ENCODE measurements at places on chromosomes 2 and 18.

DNA sequence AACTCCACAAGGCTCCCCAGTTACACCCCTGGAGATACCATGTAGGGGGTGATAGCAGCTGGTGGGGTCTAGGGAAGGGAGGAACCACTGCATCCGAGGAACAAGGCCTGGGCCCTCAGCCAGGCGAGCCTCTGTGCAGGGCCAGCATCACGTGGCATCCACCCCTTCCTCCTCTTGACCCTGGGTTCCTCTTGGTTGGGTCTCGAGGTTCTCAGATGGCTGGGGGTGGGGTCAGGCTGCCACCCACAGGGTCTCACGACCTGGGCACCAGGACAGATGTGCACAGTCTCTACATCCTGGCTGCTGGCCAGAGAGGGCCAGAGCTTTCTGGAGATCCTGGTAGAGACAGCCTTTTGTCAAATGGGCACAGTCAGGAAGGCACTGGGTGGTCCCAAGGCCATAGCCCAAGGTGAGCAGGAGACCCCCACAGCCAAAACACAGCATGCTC, 10.4 kb downstream of the HS6ST1 start:
- peak; percentile 21 for DNase-seq

DNA sequence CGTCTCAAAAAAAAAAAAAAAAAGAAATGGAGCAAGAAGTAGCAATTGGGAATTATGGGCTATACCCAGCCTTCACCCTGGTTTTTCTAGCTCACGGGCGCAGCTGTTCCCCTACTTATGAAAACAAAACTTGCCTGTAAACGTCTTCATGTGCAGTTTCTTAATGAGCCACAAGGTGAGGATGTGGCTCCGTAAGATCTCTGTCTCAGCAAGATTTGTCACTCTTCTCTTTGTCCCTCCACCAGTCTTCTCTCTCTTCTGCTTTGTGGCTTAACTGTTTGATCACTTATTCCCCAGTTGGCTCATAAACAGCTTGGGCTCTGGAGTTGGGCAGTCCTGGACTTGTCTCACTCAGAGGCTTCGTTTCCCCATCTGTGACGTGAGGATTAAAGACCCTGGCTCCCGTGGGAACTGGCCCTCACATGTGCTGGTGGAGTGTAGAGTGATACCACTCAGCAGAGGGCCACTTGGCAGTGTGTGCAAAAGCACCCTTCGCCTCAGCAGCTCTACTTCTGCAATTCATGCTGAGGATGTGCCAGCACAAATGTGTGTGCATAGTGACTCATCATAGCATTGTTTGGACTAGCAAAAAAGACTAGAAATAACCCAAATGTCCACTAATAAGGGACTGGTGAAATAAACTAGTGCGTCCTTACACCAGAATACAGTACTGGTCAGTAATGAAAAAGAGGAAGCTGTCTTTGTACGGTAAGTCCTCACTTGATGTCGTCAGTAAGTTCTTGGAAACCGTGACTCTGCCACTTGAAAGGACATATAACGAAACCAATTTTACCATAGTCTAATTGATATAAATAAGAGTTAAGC, 8.7 kb downstream of the CEP68 start:
- peak; percentile 79 for DNase-seq

GRCh38 chr2:43026426-43027096, 199.8 kb downstream of the ZFP36L2 start:
- no peak for DNase-seq

GRCh38 chr18:11398625-11399024, 210.8 kb upstream of the SLC35G4 start:
- no peak for DNase-seq

GRCh38 chr2:74676331-74676730, 22.3 kb downstream of the SEMA4F start:
- no peak for DNase-seq

DNA sequence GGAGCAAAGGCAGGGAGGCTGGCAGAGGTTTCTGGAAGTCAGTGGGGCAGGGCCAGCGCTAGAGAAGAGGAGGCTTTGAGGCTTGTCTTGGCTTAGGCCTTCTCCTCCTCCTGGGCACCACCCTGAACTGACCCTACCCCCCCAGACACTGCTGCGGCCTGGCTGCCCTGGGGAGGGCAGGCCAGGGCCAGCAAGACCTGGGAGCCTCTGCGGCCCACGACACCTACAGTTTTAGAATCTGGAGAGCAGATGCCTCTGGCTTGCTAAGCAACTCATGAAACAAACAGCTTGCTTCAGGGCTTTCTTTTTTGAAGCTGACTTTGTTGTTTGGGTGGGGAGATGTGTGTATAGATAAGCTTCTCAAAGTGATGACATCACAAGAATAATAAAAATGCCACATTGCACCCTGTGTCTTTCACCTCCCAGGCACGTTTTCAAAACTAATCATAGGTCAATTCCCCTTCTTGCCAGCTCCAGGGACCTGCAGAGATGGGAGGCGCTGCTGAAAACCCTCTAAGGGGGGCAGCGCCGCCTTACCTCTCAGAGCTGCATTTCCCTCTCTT, 46.2 kb upstream of the SMAD7 start:
- no peak for DNase-seq

All from midbrain (tissue), 1 donor.